Adrenal gland (tissue), 19 donors: ENCODE measurements at places on chromosomes 5 and 9. TPM values are rescaled to one million over a fixed set of nuclear protein-coding genes. Genes with fewer than 3 reads are reported as not detected.

SEMA6A gene
- total RNA-seq, result 136 TPM

NEURL1B gene
- total RNA-seq, result 39.1 TPM

C1QTNF2 gene
- total RNA-seq, result 0.83 TPM

ZBTB26 gene
- total RNA-seq, result 2.9 TPM
